Hepatocyte (in vitro differentiated cells): ENCODE measurements at places on chromosomes 3 and 15.

GRCh38 chr3:138180375-138181029 is 5.8 kb upstream of the DBR1 start:
- no peaks in the 10 kb centered on the region for H3K4me1 ChIP-seq
- H3K27me3 ChIP-seq = no peaks in the 10 kb centered on the region
- H3K4me3 ChIP-seq = no peak overlapping the region
- H3K36me3 ChIP-seq = no peaks in the 10 kb centered on the region
- H3K27ac ChIP-seq = no peak overlapping the region

GRCh38 chr3:126750756-126751121 is 46.7 kb downstream of the CHCHD6 start:
- H3K4me1 ChIP-seq = peaks cover 27% of the 10 kb centered on the region
- H3K36me3 ChIP-seq = no peaks in the 10 kb centered on the region
- DNase-seq = no peak
- no peaks in the 10 kb centered on the region for H3K27me3 ChIP-seq

DNA sequence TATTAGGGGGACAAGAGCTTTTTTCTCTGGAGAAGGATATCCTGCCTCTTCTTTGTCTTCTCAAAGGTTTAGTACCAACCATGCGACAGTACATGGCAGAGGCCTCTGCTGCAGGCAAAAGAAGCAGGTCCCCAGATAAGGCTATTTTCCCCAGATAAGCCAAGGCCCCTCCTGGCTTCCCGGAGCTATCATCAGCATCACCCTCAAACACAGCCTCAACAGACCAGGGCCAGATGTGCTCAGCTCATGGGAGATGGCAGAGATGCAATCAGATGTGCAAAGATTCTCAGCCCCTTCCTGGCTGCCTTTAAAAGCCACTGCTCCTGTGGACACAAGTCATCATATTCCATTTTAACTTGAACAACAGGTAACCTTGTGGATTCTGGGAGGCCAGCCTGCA is 49.0 kb downstream of the NTRK3 start:
- no peak overlapping the region for H3K4me3 ChIP-seq
- peaks cover 9% of the 10 kb centered on the region for H3K27me3 ChIP-seq
- H3K4me1 ChIP-seq = no peaks in the 10 kb centered on the region
- no peaks in the 10 kb centered on the region for H3K36me3 ChIP-seq
- no peak for DNase-seq

DNA sequence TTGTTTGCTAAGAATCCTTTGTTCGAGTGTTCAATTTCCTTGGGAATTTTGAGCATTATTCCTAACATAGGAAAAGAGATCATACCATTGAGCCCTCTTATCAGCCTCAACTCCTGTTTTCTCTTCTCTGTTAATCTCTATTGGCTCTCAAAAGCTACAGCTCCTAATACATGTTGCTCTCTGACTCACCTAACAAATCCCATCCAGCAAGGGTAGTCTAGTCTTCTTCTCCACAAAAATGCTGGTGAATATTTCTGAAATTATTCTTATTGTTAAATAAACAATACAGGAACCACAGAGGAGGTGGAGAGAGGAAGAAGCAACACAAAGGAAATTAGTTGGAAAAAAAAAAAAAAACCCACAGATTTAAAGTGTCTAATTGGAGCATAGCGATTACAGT is 325.8 kb upstream of the NAALADL2 start:
- no peak overlapping the region for H3K4me3 ChIP-seq
- no peaks in the 10 kb centered on the region for H3K27me3 ChIP-seq
- no peak overlapping the region for H3K27ac ChIP-seq
- no peaks in the 10 kb centered on the region for H3K36me3 ChIP-seq

GRCh38 chr15:25682340-25682739 is 180.8 kb downstream of the ATP10A start:
- peaks cover 7% of the 10 kb centered on the region for H3K4me1 ChIP-seq
- DNase-seq = no peak
- no peaks in the 10 kb centered on the region for H3K36me3 ChIP-seq
- no peaks in the 10 kb centered on the region for H3K27me3 ChIP-seq
- no peak overlapping the region for H3K4me3 ChIP-seq
